NK-92 treated with Interleukin-12 subunit alpha and Interleukin-12 subunit beta, amount 100 ng/mL, for 24 hours (cell line): ENCODE measurements at places on chromosomes 2 and 18.

GRCh38 chr2:192741889-192742288, 547.2 kb upstream of the TMEFF2 start:
- no peak for DNase-seq

GRCh38 chr2:73928963-73929347, 2.3 kb downstream of the DGUOK start:
- no peak for DNase-seq

GRCh38 chr2:145626301-145626700, 1106.4 kb upstream of the ZEB2 start:
- no peak for DNase-seq

DNA sequence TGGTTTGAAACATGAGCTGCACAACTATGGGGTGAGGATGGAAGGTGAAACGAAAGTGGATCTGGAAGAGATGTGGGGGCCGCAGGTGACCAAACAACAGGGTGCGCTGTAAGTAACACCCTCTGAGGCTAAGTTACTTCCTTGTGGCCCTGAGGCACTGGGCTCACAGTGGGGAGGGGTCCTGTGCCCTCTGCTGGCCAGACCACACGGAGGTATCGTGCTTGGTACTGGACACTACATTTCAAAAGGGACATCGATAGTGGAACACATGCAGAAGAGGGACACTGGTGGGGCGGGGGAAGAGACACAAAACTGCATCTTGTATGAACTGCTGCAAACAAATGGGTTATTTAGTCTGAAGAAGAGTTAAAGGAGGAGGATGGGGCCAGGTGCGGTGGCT, 110.6 kb downstream of the CLIP4 start:
- DNase-seq = no peak

DNA sequence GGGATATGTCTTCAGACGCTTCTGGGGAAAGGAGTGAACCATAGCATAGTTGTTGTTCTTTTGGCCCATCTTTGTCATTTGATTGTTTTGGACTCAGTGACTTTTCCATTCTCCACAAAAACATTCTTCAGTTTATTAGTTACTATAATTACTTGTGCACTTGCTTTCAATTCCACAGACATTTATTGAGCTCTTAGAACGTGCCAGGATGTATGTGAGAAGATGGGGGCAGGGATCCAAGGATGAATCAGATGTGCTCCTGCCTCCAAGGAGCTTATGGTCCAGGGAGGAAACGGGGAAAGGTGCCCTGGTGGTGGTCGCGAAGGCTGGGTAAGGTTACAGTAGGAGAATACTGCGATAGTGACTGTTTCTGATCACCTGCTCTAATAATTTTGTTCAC, 6.9 kb upstream of the SLC4A3 start:
- no peak for DNase-seq

DNA sequence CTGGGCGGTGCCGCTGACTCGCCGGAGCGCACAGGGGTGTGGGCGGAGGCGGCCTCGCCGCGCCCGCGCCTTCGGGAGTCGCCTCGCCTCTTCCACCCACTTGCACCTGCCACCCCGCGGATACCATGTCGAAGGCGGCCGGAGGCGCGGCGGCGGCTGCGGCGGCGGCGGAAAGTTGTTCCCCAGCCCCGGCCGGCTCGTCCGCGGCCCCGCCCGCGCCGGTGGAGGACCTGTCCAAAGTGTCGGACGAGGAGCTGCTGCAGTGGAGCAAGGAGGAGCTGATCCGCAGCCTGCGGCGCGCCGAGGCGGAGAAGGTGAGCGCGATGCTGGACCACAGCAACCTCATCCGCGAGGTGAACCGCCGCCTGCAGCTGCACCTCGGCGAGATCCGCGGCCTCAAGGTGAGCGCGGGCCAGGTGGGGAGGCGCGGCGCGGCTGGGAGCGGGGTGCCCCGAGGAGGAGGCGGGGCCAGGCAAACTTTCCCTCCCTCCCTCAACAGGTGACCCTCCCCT, 766 bp downstream of the CCDC85A start:
- no peak for DNase-seq
